ENCODE measurements at places on chromosomes 6 and 20. TPM values are rescaled to one million over a fixed set of nuclear protein-coding genes. Genes with fewer than 3 reads are reported as not detected.

LY6G6D gene
- total RNA-seq, result not detected

SIRPB1 gene
- total RNA-seq, result not detected

FOXQ1 gene
- total RNA-seq, result not detected

MYLK2 gene
- 0.40 TPM for total RNA-seq

ZNF165 gene
- 0.33 TPM for total RNA-seq

C2 gene
- not detected for total RNA-seq

EEF1A1 gene
- 20,734 TPM for total RNA-seq

MACROD2 gene
- total RNA-seq, result 0.95 TPM

SSTR4 gene
- not detected for total RNA-seq

KHDC1 gene
- 0.81 TPM for total RNA-seq

ADNP gene
- total RNA-seq, result 29.3 TPM

HS3ST5 gene
- not detected for total RNA-seq

UTRN gene
- total RNA-seq, result 250 TPM

PAX1 gene
- not detected for total RNA-seq

VWA7 gene
- total RNA-seq, result 0.11 TPM

- no peak for DNase-seq
Measured at GRCh38 chr6:17836293-17836692, 129.6 kb upstream of the NUP153 start.

DNA sequence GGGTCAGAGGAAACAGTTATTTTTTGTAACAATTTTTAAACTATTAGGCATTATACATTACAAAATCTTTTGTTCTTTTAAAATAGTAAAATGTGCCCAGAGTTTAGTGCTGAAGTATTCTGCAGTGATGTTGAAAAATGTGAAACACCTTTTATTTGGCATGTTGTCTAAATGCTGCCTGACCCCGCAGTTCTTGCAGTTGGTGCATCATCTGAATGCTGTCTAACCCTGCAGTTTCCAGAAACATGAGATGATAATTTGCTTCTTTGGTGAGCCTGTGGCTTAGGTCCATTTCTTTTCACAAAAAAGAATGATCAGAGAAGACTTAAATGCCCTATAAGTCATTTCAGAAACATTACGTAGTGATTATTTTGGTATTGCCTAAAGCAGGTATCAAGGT lies 82.4 kb downstream of the RNF217 start:
- no peak for DNase-seq

DNA sequence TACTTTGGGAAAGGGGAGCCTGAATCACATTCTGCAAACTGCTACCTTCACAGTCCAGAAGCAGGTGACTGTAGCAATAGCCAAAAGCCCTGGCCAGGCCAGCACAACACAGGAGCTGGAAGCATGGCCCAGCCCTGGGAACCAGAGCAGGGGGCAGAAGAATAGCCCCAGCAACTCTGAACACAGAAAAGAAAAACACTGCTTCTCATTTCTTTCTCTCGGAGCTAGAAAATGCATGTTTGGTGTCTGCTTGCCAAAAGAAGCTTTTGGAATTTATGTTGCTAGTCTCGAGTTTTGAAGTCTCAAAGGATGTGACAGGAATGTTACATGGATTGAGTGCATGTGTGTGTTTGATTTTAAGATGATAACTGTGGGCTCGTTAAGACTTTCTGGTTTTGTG lies 79.8 kb upstream of the SCAF8 start:
- no peak for DNase-seq

DNA sequence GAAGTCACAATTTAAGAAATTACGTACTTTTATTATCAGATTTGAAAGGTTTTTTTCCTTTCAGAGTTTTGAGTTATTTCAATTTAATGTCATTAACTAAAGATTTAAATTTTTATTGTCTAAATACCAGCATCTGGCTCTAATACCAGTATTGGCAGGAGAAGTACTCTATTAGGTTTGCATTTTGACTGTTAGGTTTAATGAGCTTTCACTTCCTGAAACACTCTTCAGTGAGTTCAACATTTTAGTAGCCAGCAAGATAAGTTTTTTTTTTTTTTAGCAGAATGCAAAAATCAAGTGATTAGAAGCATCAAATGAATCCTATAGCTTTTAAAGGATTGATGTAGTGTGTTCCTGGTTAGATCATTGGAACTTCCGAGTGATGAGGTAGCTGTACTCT lies 34.0 kb upstream of the SCGN start:
- DNase-seq, result no peak

- DNase-seq, result no peak
Measured at GRCh38 chr20:44326391-44327159, 10.3 kb upstream of the R3HDML start.

- DNase-seq, result no peak
Measured at GRCh38 chr6:16700202-16700915, 60.9 kb downstream of the ATXN1 start.

- no peak for DNase-seq
Measured at GRCh38 chr6:130647246-130647645, 180.0 kb upstream of the SMLR1 start.

GRCh38 chr20:38616457-38616856 lies 14.8 kb downstream of the ARHGAP40 start:
- DNase-seq, result no peak

- no peak for DNase-seq
Measured at GRCh38 chr6:10951675-10952282, 64.9 kb downstream of the SYCP2L start.

DNA sequence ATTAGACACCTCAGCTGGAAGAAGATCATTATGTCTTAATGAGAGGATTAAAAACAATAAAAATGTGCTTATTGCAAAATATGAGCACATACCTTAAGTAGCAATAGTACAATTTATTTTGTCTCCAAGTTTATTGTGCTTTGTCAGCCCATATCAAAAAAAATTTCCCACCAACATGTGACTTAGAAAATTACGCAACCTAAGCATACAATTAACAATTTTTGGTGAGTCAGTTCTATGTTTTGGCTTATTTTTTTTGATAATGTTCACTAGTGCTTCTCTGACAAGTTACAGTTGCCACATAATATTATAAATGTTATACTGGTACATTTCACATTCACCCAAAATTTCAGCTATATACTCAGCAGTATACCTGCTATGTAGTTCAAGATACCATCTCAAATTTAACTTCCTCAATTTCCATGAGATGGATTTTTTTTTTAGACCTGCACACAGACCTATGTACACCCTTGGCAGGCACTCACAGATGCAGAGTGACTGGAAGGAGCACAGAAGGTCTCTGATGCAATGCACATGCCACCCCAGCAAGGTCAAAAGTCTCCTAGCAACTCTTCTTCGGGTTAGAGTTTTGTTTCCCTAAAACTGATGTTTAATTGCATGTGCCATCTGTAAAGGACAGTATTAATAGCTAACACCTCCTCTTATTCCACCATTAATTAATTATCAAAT lies 112.4 kb downstream of the PRKN start:
- no peak for DNase-seq

GRCh38 chr6:80541181-80541580 lies 434.7 kb downstream of the BCKDHB start:
- no peak for DNase-seq

GRCh38 chr6:169961772-169962561 lies 210.5 kb downstream of the ERMARD start:
- no peak for DNase-seq

GRCh38 chr6:16179970-16180431 lies 51.1 kb downstream of the MYLIP start:
- no peak for DNase-seq

DNA sequence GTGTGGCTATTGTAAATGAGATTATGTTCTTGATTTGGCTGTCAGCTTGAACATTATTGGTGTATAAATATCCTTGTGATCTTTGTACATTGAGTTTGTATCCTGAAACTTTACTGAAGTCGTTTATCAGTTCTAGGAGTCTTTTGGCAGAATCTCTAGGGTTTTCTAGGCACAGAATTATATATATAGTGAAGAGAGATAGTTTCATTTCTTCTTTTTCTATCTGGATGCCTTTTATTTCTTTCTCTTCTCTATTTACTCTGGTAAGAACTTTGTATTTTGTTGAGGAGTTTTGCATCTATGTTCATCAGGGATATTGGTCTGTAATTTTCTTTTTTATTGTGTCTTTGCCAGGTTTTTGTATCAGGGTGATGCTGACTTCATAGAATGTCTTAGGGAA lies 589.2 kb upstream of the MAN1A1 start:
- no peak for DNase-seq

DNA sequence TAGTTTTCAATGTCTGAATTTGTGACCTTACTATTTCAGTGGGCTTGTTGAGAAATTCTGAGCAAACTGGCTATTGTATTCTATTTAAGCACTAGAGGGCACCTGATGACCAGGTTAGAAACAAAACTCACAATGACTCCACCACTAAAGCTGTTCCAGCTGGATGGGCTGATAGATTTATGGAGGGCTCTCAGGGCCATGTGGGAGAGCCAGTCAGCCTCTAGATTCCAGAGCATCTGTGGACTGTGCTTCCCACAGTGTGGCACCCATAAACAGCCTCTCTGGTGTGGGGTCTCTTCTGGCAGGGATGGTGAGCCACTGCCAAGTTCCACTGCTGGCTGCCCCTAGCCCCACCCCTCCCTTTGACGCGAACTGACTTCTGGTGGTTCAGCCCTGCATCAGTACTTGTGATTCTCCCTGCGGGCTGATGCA lies 29.2 kb downstream of the C6orf58 start:
- DNase-seq, result no peak

- no peak for DNase-seq
Measured at GRCh38 chr6:25404693-25405169, 125.6 kb downstream of the CARMIL1 start.

- DNase-seq, result no peak
Measured at GRCh38 chr20:62655282-62656196, 13.2 kb downstream of the SLCO4A1 start.

DNA sequence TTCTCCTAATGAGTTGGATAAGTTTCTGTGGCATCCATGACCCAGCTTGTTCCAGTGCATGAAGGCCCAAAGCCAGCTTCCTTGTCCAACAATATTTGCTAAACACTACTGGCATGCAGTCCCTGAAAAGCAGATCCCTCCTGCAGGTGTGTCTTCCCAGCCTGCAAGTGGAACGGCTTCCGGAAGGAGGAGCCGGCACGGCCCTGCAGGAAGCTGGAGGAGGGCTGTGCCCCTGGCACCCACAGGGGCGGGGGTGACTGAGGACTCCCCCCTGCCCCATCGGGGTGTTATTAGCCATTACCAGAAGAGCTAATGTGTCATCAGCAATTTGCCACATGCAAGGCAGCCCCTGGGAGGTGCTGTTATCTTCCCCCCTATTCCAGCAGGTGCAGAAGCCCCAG lies 27.4 kb downstream of the NPEPL1 start:
- DNase-seq, result no peak

GRCh38 chr20:10682939-10683338 lies 9.1 kb upstream of the JAG1 start:
- DNase-seq, result no peak

GRCh38 chr20:63842258-63842657 lies 11.2 kb upstream of the ZBTB46 start:
- no peak for DNase-seq

DNA sequence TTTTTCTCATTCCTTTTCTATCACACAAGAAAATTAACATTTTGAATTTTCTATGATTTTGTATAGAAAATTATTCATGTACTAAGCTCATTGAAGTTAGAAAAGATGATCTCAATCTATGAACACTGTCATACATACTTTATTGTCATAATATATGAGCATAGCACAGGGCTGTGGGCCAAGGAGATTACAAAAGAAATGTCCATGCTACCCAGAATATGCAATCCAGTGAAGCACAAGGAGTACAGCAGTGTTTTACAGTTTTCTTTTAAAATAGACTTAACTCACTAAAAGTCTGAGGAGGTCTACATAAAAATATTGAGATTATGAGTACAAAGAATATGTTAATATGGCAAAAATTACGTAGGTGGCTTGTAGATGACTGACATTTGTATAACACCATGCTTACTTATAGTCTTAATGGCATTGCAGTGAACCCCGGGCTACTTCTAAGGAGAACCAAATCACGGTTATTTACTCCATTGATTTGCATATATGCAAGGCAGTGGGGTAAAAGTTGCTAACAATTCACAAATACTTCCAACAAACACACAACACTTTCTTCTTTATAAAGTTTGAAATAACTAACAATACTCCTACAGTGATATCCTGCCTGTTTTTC lies 257.1 kb downstream of the BCKDHB start:
- no peak for DNase-seq

GRCh38 chr20:60132162-60132826 lies 174.1 kb downstream of the CDH26 start:
- no peak for DNase-seq

DNA sequence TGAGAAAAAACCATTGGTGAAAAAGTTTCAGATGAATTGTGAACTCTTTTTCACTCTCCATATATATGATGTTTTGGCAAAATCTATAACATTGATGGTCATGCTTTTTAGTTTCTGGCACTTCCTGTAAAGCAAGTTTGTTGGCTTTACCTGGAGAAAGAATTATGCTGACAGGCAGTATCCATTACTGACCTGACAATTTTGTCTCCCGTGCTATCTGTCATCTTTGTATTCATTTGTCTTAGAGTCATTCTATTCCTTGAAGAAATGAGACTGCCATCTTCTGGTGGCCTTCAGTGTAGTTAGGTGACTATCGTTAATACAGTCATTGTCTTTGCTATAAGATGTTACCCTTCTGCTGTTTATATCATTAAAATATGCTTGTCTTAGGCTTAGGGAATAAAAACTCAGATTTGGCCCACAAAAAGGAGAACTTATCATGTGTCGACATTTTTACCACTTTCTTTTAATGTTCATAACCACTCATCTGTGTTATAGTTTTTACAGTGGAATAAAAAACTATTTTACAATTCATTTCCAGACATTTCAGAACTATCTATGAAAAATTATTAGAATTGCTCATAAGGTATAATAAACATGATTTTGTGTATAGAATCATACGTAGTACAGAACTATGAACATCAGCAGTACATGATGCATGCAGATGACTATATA lies 707.0 kb downstream of the EPM2A start:
- no peak for DNase-seq

- no peak for DNase-seq
Measured at GRCh38 chr6:20025681-20026080, 186.6 kb downstream of the MBOAT1 start.

GRCh38 chr20:16526433-16527380 lies 46.5 kb downstream of the KIF16B start:
- no peak for DNase-seq

DNA sequence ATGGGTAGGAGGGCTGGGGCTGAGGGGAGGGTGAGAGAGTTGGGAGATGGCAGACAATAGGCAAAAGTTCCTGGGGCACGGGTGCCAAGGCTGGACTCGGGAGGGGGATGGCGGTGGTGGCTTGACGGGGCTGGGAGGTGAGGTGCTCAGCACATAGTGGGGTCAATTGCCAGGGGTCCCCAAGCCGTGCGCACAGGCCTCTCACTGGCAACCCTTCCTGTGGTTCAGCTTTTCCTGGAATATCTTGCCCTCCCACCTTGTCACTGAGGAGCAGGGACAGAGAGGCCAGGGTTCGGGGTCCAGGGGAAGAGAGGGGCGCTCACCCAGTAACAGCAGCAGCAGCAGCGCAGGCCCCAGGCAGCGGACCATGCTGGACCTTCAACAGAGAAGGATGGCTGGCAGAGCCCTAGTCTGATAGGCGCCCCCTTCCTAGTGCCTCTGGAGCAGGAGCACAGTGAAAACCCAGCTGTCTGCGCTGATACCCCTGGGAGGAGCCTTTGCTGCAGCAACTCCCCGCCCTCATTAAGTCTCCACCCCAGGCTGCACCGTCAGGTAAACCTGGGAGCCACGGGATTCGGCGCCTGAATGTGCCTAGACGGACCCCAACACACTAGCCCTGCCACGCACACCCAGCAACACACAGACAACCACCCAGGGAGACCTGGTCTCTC lies at the start of gene GFRA4:
TSS of gene GFRA4 (minus strand) at position 369 of the 671 bp plus-strand sequence. CDS start at position 369, 0 bp downstream.
- no peak for DNase-seq

Data from pulmonary artery endothelial cell (primary cell).